ENCODE measurements at places on chromosomes 6 and 20.

GRCh38 chr6:42095094-42095493 lies 44.8 kb downstream of the TAF8 start:
- DNase-seq = no peak

DNA sequence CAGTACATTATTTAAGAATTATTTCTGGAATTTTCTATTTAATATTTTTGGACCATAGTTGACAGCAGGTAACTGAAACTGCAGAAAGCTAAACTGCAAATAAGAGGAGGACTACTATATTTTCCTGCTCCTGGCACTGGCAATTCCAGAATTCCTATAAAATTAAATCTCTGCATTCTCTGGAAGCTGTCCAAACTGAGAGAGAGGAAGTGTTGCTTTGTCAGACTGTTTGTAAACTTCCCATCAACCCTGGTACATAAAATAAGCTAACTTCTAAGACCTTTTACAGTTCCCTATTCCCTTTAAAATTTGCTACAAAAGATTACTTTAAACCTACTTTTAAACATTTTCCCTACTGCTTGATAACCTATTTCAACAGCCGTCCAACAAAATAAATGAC lies 196.1 kb upstream of the RUNX2 start:
- no peak for DNase-seq

GRCh38 chr6:105769987-105770386 lies 316.1 kb upstream of the PRDM1 start:
- DNase-seq = no peak

DNA sequence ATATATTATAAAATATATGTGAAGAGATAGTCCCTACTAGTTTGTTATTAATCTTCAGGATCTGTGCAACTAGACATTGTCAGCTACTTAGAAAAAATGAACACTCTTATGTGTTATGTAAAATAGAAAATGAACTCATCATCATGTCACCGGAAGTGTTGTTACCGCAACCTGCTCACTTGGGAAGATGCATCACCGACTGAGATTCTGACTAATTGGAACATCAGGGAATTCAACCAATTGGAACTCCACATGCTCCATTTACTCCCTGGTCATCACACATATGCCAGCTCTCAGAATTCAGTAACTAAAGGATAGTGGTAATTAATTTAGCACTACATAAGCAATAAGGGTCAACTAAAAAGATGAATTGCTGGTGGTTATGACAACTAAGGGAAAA lies 16.7 kb upstream of the B3GAT2 start:
- no peak for DNase-seq

GRCh38 chr6:169427856-169428255 lies 174.2 kb upstream of the THBS2 start:
- DNase-seq = no peak

DNA sequence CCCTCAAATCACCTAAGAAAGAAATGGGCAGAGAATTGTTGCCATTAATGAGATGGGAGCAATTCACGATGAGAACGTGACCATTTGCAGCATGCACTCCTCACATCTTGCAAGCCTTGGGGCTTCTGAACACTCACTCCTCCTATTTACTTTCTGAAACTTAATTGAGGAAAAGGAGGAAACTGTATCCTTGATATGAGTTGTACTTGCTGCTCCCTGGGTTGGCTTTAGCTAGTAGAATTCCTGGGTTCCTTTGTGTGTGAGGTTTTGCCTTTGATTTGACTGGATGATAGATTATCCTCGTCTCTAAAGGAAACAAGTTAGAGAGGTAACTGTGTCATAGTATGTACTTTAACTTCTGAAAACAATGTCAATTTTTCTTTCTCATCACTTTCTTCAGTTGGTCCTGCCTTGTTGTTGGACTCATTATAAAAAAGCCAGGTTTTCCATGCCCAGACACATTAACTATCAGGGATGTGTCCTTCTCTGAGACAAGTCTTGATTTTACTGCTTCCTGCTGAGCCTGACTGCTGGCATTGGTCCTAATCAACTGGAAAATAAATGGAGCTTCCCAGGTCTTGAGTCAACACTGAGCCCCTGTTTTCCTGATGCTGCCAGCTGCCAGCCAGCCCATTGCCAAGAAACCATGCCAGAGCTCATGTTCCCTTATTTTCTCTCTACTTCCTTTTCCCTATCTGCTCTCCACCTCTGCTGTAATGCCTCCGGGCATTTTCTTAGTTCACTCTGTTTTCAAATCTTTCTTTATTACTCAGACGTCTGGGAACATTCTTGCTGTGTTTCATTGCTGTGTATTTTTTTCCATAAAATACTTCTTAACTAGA lies 6.0 kb upstream of the MRAP2 start:
- peak; percentile 88 for DNase-seq

- DNase-seq = no peak
Observed at GRCh38 chr6:63888416-63888815, 252.8 kb downstream of the PHF3 start.

DNA sequence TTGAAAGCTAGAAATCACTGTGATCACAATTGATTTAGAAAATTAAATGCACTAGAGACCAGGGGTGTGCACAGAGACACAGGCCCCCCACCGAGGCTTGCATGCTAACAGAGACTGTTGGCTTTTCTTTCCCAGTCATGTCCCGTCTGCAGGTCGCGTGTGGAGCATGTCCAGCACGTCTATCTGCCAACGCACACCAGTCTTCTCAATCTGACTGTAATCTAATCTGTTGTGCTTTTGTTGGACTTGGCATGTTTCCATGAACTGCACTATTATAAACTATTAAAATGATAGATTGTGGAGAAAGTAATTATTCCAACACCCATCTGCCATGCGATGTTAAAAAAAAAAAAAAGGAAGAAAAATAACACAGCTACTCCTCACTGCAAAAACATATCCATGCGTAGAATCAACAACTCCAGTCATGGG lies 17.7 kb downstream of the MYLIP start:
- peak; percentile 79 for DNase-seq

GRCh38 chr6:126880964-126881363 lies 237.5 kb upstream of the RSPO3 start:
- no peak for DNase-seq

DNA sequence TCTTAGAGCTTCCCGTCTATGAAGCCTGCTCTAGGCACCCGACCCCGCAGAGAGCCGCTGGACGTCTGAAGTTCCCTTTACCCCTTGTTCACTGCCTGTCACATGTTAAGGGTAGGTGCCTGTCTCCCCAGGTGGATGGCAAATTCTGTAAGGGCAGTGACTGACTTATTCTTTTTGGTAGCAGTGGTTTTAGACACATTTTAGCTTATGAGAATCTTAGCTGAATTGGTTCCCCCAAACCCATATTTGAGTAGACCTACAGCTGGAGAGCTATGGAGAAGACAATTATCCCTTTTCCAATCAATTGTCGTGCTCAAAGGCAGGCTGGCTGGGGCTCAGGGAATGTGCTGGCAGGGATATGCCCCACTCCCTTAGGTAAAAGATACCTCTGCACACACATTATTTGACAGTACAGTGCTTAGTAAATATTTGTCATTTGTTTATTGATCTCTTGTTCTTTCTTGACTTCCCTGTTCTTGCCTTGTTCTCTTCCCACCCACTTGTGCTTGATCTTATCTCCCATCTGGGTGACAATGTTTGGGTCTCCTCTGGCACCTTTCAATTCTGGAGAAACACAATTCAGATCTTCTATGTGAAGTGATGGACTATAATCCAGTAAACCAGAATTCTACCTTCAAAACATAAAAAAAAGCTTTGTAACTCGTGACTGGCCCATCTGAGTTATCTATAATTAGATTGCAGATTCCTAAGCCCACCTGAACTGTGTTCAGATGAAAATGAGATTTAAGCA lies 114.3 kb upstream of the SLC2A12 start:
- DNase-seq = no peak

- DNase-seq = no peak
Observed at GRCh38 chr6:116314218-116314617, 34.5 kb upstream of the TSPYL1 start.

- DNase-seq = no peak
Observed at GRCh38 chr20:51121901-51122412, 99.0 kb upstream of the KCNG1 start.

DNA sequence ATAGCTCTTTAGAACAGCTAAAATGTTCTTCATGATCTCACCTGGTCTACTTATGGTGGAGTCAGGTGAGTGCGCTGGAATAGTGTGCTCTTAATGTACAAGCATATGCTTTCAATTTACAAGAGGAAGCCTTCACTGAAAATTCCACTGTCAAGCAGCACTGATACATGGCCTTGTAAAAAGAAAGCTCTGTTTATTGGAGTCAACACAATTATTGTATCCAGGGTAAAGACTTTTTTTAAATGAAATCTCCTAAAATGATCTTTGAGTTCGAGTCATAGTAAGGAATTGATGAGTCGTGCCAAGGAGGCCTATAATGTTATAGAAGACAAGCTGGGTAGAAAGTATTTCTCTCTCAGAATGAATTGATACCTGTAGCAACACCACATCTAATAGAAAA lies 41.6 kb upstream of the CARMIL1 start:
- no peak for DNase-seq

DNA sequence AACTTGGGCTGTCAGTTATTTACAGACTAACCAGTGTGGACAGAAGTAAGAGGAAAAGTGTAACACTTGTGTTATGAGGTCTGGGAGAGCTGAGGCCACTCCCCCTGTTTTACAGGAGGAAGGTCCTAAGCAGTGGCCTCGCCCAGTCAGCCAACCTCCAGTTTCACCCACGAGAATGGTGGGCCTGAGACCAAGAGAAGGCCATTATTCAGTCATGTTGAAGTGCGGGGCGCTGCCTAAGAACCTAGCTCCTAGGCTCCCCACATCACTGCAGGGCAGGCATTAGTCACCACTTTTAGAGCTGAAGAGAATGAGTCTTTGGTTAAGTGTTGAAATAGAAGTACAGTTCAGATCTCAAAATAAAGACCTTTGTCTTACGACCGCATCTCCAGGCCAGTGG lies 27.9 kb downstream of the CDYL start:
- DNase-seq = no peak

DNA sequence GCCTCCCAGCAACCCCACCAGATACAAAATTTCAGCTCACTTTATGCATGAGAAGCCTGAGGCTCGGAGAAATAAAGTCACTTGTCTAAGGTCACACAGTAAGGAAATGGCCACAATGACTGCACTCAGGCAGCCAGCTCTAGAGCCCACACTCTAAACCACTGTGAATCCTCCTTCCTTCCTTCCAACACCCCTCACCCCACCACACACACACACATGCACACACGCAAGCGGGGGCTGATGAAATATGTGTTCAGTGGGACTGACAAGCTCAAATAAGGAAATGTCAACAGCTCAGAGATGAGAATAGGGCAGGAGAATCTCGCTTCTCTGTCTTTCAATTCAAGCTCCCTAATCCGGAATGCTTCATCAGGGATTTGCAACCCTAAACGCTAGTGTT lies 6.0 kb upstream of the BPIFA1 start:
- DNase-seq = no peak

DNA sequence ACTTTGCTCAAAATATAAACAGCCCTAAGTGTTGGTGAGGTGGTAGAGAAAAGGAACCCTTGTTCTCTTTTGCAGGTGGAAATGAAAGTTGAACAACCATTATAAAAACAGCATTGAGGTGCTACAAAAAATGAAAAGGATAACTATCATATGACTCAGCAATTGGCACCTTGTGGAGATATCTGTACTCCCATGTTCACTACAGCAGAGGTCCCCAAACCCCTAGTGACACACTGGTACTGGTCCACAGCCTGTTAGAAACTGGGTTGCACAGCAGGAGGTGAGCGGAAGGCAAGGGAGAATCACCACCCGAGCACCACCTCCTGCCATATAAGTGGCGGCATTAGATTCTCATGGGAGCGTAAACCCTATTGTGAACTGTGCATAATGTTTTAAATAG lies 267.4 kb upstream of the THEMIS start:
- no peak for DNase-seq

GRCh38 chr6:147738099-147738498 lies 229.6 kb downstream of the SAMD5 start:
- no peak for DNase-seq

GRCh38 chr6:56450882-56451739 lies 191.6 kb downstream of the DST start:
- no peak for DNase-seq

DNA sequence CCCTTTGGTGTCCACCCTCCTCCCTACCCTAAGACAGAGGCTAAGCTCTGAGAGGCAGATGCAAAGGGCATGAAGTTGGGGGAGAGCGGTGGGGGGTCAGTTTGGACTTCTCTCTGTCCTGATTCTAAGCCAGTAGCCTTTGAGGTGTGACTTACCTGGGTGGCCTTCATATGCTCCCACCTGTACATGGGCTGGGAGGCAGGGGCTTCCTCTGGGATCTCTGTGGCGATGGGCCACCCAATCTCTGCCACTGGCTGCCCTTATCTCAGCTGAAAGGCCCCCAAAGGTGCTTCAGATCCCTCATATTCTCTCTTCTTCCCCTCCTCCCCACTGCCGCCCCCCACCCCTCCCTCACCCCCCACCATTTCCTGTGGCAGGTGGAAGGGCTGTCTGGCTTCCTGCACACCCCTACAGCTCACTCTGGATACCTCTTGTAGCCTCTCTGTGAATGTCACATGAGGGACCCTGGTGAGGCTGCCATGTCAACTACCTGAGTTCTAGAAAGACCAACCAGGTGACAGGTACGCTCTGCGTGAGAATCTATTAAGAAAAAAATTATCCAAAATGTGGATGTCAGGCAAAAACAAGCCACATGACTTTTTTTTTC lies 34.0 kb downstream of the PNLDC1 start:
- DNase-seq = no peak

DNA sequence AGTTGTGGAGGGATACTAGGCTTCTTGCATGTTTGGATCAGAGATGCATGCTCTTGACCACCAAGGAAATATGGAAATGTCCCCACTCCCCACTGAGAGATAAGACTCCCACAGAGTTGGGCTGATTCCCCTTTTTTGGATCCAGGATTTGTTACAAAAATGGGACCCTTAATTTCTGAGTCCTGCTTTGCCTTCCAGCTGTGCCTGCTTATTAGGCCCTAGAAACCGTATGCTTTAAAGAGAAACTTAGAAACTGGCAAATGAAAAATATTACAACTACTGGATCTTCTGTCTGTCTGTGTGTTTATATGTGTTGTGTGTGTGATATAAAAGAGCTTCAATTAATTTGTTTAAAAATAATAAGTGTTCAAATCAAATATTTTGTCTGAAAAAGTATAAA lies 817.6 kb upstream of the CITED2 start:
- no peak for DNase-seq

- no peak for DNase-seq
Observed at GRCh38 chr6:41469156-41470028, 76.8 kb upstream of the FOXP4 start.

GRCh38 chr6:6235786-6236185 lies 84.7 kb downstream of the F13A1 start:
- DNase-seq = no peak

DNA sequence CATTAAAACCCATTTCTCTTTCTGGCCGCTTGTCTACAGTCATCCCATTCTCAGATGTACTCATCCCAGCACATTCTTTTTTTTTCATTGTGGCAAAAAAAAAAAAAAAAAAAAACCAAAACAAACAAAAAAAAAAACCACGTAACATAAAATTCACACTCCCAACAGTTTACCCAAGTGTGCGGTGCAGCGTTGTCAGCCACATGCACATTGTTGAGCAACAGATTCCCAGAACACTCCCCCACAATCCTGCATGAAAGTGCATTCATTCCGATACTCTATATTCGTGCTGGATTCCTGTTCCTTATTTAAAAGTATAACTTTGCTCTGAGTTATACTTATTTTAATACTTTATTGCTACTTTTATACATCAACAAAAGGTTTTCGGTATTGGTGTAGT lies 96.0 kb downstream of the SASH1 start:
- no peak for DNase-seq

- DNase-seq = no peak
Observed at GRCh38 chr20:58645412-58645968, 5.6 kb upstream of the STX16 start.
